GM23338 (cell line): ENCODE measurements at places on chromosomes 7 and 10. TPM values are rescaled to one million over a fixed set of nuclear protein-coding genes. Genes with fewer than 3 reads are reported as not detected.

The ANKRD61 gene
- total RNA-seq, result 0.42 and 0.70 TPM in 2 replicates

The EXOC6 gene
- 5.0 and 6.6 TPM in 2 replicates for total RNA-seq

The PRKG1 gene
- total RNA-seq, result 18.2 and 22.8 TPM in 2 replicates

The SLC13A4 gene
- 1.7 and 2.4 TPM in 2 replicates for total RNA-seq

The TCF7L2 gene
- 27.0 and 32.2 TPM in 2 replicates for total RNA-seq

GRCh38 chr7:34041707-34042106 lies 136.4 kb downstream of the BMPER start:
- DNase-seq, result no peak

DNA sequence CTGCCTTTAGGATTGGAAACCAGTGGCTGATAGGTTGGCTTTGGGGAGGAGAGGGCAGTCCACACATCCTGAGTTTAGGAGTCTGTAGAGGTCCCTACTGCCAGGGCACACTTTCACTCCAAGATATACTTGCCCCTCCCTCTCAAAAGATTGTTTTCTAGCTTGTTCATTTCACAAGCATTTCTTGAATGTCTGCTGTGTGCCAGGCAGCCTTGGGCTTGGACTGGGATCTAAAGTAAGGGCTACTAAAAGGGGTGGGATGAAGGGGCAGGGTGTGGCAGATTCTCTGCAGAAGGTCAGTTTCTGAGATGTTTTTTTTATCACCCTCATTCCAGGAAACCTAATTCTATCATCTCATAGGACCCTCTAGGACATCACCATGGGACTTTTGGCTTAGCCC lies 272.4 kb downstream of the SKAP2 start:
- DNase-seq, result no peak

- DNase-seq, result no peak
Observed at GRCh38 chr10:28442403-28442802, 90.5 kb upstream of the WAC start.

DNA sequence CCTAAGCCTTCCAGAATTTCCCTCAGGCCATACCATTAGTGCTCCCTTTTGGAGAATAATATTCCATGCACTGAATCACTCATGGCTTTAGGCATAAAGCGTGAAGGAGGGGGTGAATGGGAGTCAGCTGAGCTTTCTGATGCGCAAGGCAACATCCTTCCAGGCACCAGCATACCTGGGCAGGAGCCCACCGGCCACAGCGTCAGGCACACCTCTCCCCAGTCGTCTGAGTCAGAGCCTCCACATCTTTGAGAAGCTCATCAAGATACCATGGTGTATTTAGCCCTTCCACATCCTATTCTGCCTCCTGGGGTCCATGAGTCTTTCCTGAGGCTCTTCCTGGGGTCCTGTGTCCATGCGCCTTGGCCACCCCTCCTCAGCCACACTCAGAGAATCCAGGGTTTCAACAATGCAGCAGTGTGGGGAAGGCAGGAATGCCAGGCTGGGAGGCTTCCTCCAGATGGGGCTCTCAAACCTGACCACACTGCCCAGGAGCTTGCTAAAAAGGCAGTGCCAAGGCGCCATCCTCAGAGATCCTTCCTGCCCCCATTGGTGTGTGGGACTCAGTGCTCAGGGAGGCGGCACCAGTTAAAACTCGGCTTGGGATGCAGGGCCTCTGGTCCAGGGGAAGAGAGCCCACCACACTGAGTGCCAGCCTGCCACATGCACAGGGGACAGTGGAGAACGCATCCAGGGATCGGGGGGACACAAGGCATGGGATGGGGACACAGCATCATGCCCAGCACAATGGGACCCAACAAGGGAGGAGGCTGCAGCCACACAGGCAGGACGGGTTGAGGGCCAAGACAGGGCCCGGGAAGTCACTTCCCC lies 31.6 kb downstream of the RASGEF1A start:
- DNase-seq, result no peak

DNA sequence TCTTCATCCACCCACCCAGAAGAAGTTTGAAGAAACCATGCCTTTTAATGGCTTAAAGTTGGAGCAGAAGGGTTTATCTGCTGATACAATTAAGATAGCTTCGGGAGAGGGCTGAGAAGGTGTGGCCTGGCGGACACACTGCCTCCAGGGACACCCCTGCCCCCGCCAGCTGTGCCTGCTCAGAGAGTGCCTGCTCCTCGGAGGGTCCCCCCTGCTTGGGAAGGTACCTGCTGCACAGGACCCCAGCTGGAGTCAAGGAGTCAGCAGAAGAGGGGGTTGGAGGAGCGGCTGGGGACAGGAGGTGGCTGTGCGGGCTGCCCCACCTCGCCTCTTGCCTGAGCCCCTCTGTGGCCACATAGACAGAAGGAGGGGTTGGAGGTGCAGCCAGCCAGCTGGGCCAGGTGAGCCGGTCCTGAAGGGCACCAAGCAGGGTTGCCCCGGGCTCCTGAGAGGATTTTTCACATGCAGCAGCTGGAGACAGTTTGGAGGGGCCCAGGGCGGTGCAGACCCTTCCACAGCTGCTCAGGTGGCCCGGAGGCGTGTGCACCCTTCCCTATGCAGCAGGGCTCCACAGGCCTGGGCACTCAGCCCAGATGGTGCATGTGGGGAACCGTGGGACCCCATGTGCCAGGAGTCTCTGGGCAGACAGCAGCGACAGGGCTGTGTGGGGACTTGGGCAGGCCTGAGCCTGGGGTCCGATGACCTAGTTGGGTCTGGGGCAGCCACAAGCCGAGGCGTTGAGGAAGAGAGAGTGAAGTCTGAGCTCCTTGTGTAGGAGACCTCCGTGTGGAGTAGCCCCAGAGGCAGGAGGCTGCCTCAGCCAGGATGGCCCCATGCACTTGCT lies 118.9 kb downstream of the INPP5A start:
- DNase-seq, result no peak

DNA sequence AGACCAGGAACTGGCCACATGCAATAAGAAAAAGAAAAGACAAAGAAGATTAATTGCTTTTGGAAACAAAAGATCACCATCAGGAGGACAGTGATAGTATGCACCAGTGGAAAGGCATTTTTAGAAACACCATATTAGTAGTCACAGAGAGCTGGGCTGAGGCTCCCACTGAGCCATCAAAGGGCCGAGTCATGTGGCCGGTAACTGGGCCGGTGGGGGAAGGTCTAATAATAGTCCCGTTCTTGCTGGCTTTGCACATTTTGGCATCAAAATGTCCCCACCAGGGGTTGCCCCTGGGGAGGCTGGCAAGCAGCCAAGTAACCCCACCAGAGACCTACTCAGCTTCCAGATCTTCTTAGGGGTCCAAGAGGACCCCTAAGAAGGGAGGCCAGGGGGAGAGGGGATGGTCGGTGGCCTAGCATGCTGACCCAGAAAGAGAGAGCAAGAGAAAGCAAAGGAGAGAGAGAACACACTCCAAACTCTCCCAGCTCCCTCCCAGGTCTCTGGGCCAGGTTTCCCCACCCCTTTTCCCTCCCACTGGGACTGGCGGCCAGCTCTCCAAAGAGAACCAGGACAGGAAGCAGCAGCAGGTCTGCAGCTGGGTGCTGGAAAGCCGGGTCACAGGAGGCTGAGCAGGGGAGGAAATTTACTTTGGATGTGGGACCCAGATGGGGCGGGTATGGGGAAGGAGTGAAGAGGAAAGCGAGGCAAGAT lies 70.2 kb upstream of the FGFR2 start:
- peak; percentile 64 for DNase-seq

DNA sequence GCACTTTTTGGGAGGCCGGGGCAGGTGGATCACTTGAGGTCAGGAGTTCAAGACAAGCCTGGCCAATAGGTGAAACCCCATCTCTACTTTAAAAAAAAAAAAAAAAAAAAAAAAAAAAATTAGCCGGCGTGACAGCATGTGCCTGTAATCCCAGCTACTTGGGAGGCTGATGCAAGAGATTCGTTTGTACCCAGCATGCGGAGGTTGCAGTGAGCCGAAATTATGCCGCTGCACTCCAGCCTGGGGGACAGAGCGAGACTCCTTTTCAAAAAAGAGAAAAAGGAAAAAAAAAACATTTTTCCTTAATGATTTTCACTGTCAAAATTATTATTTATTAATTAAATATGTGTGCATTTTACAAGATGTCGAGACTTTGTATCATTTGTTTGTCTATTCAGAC lies 253.6 kb downstream of the CNTNAP2 start:
- DNase-seq, result no peak

GRCh38 chr7:11959121-11959520 lies 127.1 kb upstream of the THSD7A start:
- DNase-seq, result peak; percentile 20

GRCh38 chr10:1278306-1278705 lies 222.1 kb downstream of the WDR37 start:
- no peak for DNase-seq

DNA sequence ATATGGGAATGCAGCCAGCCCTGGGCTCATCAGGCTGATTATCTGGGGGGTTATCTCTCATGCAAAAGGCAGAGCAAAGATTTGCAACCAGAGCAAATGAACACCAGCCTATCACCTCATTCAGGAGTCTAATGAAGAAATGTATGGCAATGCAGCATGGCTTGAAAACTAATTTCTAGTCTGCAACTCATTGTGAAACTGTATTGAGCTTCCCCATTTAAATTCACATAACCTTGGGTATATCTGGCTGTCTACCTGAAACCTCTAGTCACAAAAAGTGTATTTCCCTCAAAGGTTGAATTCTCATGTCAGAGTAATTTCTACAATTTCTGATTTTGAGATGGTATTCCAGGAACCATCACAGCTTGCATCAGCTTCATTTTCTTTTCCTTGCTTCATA lies 240.0 kb downstream of the SDHAF3 start:
- no peak for DNase-seq

DNA sequence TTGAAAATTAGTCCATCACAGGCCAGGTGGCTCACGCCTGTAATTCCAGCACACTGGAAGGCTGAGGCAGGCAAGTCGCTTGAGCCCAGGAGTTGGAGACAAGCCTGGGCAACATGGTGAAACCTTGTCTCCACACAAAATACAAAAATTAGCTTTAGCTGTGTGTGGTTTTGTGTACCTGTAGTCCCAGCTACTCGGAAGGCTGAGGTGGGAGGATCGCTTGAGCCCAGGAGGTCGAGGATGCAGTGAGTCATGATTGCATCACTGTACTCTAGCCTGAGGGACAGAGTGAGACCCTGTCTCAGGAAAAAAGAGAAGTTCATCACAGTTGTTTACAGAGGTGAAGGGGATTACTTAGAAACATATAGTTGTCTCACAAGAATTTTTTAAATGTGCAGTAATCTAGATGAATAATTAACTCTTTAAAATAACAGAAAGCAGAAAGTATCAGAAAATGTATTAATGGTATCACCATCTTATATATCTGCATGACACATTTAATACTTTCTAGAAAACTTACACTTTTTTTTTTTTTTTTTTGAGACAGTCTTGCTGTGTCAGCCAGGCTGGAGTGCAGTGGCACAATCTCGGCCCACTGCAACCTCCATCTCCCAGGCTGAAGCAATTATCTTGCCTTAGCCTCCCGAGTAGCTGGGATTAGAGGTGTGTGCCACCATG lies 8.9 kb downstream of the LCOR start:
- no peak for DNase-seq

- DNase-seq, result no peak
Observed at GRCh38 chr7:25559581-25560367, 331.5 kb upstream of the NPVF start.
